Stimulated activated CD8-positive, alpha-beta memory T cell treated with anti-CD3 and anti-CD28 coated beads, Interleukin-7, amount 100 ng/mL, for 1 hour (primary cell): ENCODE measurements at places on chromosomes 2 and 18.

DNA sequence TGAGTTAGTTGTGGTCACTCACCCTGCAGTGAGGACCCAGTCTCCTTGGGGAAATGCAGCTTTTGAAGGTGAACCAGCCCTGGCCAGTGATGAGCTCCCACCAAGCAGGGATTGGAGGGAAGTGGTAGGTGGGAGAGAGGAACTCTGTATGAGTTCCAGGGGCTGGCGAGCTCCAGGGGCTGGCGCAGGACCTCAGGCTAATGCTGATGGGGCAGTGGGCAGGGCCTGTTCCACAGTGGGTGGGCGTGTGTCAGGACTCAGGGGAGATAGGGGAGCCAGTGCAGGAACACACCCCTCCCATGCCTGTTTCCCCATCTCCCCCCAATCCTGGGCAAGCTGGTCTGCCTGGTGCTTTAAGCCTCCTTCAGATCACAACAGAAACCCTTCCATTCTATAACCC is 208.4 kb downstream of the DYSF start:
- no peak for DNase-seq

GRCh38 chr2:241906826-241907570 is 37.5 kb downstream of the RTP5 start:
- DNase-seq: no peak

DNA sequence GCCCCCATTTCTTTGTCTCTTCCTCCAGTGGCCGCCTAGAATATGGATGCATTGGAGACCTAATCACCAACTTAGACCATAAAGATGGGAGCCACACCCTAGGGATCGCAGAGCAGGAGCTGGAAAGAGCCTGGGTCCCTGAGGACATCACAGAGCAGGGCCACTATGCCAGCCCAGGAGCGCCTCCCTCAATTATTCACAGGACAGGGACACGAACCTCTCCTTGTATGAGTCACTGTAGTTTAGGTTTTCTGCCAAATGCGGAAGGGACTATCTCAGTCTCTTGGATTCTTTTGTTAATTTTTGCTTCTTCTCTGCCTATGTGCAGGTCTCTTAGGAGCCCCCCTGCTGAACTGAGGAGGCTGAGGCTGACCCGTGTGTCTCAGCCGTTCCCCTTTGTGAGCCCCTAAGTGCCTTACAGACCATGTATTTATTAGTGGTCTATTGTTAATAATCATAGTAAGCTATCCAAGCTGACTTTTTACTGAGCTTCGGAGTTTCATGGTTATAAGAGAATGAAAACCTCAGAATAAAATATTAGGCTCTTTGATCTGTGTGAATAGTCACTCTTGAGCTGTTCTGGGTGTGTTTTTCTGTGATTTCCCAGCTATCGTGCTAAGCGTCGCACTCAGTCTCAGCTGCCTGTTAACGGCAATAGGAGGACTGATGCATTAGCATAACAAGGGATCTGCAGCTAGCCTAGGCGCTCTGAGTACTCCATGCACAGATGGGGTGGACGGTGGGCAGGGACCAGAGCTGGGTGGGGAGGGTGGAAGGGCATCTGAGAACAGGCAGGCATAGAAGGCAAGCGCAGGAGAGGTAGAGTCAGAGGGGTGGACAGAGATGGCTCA is 12.7 kb upstream of the PTPN4 start:
- no peak for DNase-seq

GRCh38 chr18:42586601-42587000 is 528.9 kb downstream of the RIT2 start:
- no peak for DNase-seq

DNA sequence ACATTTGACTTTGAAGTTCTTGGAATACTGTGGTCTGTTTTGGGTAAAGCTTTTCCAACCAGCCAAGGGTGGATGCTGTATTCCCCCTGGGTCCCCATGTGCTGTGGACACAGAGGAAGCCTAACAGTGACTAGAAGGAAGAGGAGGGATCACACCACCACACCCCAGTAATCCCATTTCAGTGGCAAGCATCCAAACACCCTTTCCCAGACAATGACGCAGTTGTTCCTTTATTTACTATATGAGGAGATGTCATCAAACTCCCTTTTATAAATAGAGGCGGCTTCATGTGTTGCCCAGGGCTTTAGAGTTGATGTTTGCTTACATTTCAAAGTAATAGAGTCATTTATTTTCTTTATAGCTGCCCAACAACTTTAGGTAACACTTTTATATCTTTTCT is 959.4 kb upstream of the GYPC start:
- DNase-seq: no peak

DNA sequence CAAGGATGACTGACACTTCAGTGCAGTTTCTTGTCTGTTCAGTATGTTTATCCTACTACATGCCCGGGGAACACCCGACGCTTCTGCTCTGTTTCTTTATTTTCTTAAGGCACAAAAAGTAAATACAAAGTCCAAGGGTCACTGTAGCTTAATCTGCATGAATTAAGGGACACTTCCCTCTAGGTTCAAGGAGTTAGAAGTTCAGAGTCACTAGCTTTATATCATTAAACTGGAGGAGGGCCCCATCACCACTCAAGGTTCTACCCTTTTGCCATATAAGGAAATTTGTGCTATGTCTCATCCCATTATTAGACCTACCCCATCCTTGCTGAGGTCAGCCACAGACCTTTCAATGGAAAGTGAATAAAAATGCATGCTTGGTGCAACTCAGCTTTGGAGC is 27.6 kb upstream of the RMDN2 start:
- DNase-seq: no peak

- no peak for DNase-seq
Measured at GRCh38 chr2:26295511-26295910, 50.4 kb upstream of the SELENOI start.

DNA sequence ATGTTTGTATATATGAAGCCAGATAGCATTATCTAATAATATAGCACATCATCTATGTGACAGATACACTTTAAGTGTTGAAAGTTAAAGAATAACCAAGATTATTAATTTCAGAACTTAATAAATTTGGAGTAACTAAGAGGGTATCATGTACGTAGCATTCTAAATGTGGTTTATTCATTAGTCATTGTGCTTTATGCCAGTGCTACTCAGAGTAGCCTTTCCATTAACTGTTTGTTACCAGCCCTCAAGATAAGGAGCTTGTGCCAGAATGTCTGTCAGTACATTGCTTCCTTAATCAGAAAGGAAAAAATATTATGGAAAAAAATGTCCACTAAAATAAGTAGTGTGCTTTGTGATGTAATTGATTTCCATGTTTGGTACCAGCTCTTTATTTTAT is 94.9 kb upstream of the TWSG1 start:
- no peak for DNase-seq

DNA sequence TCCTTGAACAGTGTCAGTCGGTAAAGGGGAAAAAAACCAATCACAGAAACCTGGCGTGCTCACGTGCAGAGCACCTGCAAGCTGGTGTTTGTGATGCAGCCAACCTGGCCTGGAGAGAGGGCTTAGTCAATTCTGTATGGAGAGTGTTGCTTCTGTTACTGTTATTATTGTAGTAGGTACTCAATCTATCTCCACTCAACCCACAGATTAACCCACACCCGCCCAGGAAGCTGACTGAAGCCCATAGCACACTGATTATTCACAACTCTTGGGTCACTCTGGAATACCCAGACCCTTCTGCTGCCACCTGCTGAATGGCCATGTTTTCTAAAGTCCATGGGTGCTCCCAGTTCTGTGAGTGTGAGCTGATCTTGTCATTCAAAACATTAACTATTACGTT is 53.9 kb downstream of the TNFRSF11A start:
- no peak for DNase-seq

DNA sequence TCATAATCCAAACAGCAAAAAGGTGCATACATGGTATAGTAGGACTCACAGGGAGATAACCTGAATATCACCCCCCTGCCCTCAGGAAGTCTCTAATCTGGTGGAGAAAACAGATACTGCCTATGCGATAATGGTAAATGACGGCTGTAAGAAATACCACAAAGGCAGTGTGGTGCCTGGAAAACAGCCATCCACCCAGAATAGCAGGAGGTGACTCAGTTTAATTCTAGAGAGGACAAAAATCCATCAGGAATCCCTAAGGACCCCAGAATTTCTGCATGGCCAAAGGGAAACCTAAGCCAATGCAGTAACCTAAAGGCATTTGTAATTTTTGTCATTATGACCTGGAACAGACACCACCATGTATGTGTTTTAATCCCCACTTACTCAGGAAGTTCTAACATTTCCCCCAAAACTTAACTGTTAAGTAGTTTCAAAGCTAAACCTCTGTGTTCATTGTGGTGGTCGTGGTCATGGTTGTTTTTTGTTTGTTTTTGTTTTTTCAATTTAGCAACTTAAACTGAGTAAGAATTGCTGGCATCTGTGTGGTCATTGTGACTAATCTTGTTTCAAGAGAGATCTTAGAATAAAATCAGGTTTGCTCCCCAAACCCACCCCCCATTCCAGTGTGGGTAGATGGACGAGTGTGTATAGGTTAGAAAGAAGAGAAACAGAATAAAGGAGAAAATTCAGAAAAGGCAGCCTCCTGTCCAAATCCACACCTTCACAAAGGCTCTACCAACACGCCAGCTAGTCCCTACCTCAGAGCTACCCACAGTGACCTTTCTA is 121.5 kb upstream of the CDCA7 start:
- DNase-seq: no peak

GRCh38 chr2:233217892-233218377 is 33.5 kb upstream of the ATG16L1 start:
- no peak for DNase-seq
